ENCODE measurements at places on chromosomes 12 and 14.

GRCh38 chr12:92845329-92845728, 83.8 kb downstream of the EEA1 start:
- DNase-seq, result no peak

- no peak for DNase-seq
Observed at GRCh38 chr14:68012871-68013270, 193.3 kb downstream of the RAD51B start.

DNA sequence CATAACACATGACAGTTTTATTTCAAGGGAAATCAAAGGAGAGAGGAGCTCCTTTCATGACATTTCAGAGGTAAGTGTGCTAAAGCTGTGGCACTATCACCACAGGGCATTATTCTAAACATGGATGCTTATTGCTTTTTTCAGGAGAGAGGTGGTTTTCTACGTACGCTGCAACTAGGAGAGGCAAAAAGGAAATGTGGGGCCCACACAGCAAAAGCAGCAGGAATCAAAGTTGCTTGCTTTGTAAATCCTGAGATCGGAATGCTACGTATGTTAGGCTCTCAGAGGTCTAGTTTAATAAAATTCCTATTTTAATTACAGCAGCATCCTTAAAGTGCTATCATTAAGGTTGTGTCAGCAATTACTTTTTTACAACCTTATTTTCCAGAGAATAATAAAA, 55.0 kb upstream of the GRIP1 start:
- DNase-seq, result no peak

DNA sequence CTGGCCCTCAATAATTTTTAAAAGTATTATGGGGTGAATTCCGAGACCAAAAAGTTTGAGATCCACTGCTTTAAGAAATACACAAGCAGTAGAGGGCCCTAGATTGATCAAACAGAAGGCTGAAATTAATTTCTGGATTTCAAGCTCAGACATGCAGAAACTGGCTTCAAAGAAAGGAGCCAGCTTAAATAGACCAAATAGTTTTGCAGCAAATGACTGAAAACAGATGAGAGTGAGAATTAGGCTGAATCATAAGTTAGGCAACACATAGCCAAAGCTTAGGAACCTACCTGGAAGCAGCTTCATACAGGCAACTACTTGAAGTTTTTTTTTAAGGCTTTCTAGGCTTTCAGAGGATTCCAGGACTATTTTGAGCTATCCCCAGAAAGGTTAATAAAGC, 12.4 kb downstream of the ATF7 start:
- DNase-seq, result no peak

- DNase-seq, result no peak
Observed at GRCh38 chr14:81268016-81268416, 47.3 kb upstream of the GTF2A1 start.

DNA sequence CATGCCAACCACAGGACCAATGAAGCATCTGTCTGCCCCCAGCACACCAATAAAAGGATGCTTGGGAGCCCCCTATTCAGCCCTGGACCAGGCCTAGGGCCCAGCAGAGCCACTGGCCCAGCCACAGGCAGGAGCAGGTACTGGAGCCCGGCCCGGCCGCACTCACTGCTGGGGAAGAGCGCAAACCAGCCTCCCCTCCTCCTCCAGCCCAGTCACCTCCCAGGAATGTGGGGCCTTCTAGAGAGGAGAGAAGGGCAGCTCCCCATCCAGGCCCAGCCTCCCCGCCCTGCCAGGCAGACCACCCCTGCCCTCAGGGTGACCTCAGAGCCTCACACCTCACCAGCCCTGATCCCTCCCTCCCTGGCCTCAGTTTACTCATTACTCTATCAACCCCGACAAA, 56.2 kb downstream of the CCNK start:
- no peak for DNase-seq

DNA sequence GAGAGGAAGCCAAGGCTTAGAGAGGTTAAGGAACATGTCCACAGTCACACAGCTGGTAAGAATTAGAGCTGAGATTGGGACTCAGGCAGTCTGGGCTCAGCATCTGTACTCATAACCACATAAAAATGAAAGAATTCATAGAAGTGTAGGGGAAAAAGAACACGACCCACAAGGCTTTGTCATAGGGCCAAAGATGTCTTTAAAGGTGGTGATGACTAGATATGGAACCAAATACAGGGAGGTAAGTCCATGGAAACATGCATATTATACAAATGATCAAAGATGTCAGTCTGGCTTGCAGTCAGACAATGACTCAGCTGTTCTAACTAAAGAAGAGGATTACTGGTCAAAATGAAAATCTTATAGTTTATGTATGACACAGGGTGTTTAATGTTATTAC, 7.2 kb upstream of the SSPN start:
- DNase-seq, result no peak

- DNase-seq, result no peak
Observed at GRCh38 chr14:72305561-72305960, 373.3 kb downstream of the RGS6 start.

DNA sequence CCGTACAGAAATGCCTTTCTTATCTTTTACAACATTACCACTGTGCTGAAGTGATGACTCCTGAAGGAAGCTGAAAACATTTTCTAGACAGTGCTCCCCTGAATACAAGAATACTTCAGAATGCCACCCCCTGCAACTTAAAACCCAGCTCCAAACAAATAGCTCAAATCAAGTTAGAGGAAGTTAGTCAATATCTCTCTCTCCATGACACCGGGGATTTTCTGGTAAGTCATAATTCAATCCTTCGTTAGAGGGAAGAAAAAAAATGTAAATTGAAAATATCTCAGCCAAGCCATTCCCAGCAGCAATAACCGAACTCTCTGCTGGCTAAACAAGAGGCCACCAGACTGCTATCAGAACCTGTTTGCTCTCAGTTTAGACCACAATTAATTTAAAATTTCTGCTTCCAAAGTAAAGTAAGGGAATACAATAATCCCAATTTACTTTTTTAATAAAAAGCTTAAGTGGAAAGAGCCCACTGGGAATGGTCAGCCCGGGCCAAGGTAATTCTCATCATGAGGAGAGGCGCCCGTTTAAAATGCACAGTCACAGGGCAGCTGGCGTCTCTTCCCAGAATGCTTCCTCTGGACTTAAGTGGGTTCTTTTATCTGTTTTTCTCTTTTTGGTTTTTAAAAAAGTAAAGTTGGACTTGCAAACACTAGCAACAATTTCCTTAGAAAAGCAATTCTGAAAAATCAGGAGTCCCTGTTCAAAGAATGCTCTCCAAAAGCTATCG, 710.1 kb upstream of the STXBP6 start:
- DNase-seq, result no peak

DNA sequence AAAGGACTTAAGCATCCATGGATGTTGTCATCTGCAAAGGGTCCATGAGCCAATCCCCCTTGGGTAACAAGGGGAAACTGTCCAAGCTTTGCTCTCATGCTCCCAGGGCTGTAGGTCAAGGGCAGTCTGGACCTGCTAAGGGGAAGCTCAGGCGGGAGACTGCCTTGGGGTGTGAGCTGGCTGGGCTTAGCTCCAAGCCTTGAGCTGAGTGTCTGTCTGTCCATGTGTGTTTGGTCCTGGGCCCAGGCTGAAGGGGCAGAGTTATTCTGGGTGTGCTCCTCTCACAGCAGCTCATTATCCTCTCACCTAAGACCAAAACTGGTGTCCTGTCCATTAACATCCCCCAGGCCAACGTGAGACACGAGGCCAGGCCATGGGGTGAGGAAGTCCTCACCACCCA, 274.8 kb downstream of the SLC15A4 start:
- no peak for DNase-seq

- no peak for DNase-seq
Observed at GRCh38 chr14:29390081-29390832, 537.4 kb downstream of the PRKD1 start.

DNA sequence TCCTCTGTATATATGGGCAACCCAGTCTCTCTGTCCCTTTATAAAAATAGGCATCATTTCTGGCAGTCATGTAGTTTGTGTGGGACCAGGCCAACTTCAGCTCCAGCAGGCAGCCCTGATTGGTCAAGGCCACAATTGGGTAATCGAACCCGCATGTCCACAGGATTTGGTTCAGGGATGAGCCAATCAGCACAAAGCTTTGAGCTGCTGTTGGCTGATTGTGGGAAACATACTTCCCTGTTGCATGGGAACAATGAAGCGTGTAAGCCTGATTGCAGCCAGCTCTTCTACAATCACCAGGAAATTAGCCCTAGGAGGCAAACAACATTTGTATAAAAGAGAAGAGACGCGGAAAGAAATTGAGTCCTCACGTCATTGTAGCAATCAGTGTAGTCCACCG, 328.6 kb downstream of the PCNX1 start:
- DNase-seq, result no peak

- DNase-seq, result no peak
Observed at GRCh38 chr12:98260276-98260675, 255.1 kb upstream of the TMPO start.

DNA sequence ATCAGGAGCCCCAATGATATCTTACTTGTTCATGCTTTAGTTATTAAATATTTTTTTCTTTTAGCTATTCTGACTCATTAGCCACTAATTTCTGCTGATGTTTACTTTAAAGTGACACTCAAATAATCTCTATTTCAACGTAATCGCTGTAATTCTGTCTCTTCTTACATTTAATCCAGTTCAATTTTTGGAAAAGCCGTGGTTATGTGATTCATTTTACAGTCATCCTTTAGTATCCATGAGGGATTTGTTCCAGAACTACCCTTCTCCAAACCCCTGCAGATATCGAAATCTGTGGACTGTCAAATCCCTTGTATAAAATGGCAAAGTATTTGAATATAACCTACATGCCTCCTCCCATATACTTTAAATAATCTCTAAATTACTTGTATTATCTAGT, 1103.4 kb downstream of the LRFN5 start:
- DNase-seq, result no peak

DNA sequence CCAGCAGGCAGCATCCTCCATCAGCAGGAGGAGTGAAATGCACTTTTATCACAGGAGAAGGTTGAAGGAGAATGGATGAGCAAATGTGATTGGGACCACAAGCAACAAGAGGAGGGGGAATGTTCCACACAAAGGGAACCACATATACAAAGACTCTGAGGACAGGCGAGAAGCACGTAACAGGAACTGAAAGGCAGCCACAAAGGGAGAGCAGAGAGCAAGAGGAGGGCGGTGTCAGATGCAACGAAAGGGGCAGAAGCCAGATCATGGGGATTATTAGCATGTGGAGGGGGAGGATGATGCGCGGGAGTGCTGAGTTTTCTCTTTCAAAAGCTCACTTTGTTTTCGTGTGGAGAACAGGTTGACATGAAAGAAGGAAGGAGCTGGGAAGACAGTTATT, 241.1 kb downstream of the SPTSSA start:
- peak; percentile 22 for DNase-seq

GRCh38 chr12:103834942-103835341, 6.1 kb downstream of the NT5DC3 start:
- peak; percentile 22 for DNase-seq

DNA sequence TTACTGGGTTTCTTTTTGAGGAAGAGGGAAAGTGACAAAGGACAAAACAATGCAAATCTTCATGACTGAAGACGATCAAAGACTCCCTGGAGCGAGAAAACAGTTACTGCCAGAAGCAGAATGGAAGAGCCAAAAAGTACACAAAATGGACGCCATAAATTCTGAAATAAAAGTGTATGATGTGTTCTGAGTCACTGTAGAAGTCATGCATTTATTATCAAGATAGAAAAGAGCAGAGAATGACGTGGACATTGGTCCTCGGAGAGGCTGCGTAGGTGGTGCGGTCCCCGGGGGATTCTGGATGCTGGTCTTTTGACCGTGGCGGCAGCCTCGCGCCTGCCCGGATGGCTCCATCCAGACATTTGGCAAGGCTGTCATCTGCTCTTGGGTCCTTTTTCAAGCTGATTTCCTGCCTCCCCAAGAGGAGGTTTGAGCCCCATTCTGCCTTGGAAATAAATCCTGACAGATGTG, 52.8 kb downstream of the C14orf132 start:
- no peak for DNase-seq

GRCh38 chr14:103707329-103708263, 7.7 kb downstream of the XRCC3 start:
- no peak for DNase-seq

DNA sequence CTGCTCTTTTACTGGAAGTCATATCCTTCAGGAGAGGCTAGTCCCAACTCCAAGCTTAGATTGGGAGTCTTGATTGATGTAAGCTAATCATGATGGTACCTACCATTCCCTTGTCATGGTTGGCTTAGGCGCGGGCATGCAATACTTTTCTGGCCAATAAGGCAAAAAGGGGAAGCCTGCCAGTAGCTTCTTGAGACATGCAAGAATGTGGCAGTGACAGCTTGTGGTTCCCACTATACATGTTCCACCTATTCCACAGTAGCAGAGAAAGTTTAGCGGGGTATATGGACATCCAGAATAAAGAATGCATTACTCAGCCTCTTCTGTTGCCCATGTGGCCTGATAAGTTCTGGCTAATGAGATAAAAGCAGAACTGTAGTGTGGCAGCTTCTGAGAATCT, 55.0 kb downstream of the AP5M1 start:
- DNase-seq, result no peak

DNA sequence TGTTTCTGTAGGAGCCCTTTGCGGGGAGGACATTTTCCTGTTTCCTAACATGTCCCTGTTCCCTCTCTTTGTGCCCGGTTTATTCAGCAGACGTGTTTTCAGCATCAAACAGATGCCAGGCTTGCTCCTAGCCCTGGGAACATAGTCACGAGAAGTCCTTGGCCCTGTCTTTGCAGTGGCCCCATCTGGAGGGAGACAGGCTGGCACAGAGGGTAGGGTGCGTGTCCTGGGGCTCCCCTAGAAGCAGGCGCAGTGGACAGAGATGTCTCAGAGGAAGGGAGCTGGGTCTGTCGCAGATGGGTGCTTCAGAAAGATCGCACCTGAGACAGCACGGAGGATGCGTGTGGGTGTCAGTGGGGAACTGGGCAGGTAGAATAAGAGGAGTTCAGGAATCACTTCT, 75.0 kb upstream of the DYNC1H1 start:
- no peak for DNase-seq

GRCh38 chr14:86091811-86092210, 561.9 kb downstream of the FLRT2 start:
- no peak for DNase-seq

- no peak for DNase-seq
Observed at GRCh38 chr12:26982866-26983265, 31.3 kb downstream of the TM7SF3 start.

DNA sequence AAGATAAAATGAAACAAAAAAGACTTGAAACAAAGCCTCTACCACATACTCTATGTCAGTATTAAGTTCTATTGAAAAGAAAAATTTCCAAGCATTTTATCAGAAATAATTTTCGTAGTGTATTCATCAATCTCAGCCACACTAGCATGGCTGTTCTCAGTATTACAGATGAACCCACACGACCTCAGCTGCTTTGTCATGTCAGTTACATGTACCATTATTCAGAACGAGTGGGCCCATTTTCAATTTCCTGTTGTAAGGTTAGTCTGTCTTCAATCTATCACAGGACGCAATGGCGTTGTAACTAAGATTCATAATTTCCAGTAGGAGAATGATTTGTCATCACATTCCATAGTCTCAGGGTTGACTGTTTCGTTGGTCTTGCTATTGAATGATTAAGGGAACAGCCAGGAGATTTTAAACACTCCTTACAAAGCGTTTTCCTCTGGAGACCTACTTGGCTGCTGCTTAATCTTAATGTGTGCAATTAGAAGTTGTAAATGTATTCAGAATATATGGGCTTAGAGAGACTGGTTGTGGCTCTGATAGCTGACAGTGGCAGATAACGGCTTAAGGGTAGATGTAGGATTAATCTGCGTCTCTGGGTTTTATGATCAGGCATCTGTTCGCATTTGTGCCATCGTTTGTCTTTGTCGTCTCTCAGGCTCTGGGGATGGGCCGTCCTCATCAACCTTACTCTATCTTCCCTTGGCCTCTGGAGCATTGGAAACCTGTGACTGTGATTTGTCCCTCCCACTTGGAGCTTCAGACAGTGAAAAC, 65.4 kb downstream of the GLT1D1 start:
- no peak for DNase-seq
